ENCODE measurements at places on chromosomes 1 and 21.

DNA sequence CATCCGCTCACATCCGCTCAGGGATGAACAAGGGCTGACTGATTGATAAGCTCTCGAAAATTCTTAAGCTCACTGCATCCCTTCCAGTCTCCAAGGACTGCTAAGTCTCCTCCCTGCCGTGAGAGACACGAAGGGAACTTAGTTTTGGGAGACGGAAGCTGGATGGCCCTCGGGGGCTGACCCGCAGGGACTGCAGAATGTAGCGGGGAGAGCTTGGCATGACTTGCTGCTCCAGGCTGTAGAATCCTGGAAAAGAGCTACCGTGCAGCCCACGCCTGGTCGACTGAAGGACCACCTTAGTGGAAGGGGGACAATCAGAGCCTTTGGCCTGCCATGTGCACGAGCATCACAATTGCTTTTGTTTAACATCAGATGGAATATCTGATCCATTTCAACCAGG lies 5.3 kb downstream of the ANKRD65 start:
- no peak for DNase-seq

- no peak for DNase-seq
Measured at GRCh38 chr1:41679531-41679930, 195.0 kb upstream of the EDN2 start.

GRCh38 chr1:10986525-10986890 lies 25.9 kb upstream of the TARDBP start:
- no peak for DNase-seq

GRCh38 chr1:54014009-54014629 lies 3.9 kb downstream of the LDLRAD1 start:
- DNase-seq: no peak

GRCh38 chr1:105416261-105416660 lies 1640.2 kb upstream of the PRMT6 start:
- DNase-seq: no peak

All from Kasumi-1 (cell line).